ACHN (cell line): ENCODE measurements at places on chromosomes 1 and 21.

- no peak for DNase-seq
These were observed 4.7 kb downstream of the FOXO6 start for GRCh38 chr1:41365772-41366454.

GRCh38 chr1:21823980-21824702, 12.1 kb downstream of the LDLRAD2 start:
- no peak for DNase-seq

- no peak for DNase-seq
These were observed 15.5 kb upstream of the NPPB start for GRCh38 chr1:11874258-11874562.

- DNase-seq, result no peak
These were observed 376.4 kb downstream of the HHAT start for GRCh38 chr1:210705086-210705485.

- peak; percentile 73 for DNase-seq
These were observed at the start of gene ADAMTS5 for GRCh38 chr21:26967062-26967913. Gene ADAMTS5 (minus strand): TSS chr21:26967088. CDS start chr21:26966391, 697 bp downstream.

DNA sequence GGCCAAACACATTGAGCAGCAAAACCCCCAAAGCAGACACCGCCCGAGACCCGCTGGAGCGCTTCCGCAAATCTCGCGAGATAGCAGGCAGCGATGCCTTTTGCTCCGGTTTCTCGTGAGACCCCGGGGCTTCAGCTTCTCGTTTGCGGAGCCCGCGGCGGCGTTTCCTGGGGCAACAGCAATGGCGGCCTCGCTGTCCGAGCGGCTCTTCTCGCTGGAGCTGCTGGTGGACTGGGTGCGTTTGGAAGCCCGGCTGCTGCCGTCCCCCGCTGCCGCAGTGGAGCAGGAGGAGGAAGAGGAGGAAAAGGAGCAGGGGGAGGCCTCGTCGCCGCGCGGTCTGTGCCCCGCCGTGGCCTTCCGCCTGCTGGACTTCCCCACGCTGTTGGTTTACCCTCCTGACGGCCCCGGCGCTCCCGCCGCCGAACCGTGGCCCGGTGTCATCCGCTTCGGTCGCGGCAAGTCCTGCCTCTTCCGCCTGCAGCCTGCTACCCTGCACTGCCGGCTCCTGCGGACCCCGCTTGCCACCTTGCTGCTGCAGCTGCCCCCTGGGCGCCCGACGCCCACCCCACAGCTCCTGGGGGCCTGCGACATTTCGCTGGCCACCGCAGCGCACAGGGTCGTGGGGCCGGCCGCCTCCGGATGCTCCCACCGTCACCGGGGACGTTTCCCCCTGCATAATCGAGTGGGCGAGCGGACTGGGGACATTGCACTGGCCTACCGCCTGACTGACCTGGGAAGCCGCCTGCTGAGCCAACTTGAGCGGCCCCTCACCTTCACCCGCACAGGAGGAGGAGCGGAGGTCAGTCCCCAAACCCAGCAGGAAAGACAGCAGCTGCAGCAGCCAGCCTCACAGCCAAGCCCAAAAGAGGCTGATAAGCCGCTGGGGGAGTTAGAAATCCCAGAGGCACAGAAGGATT, at the start of gene MAP10:
Gene MAP10 (plus strand): TSS at position 148 of the 917 bp plus-strand sequence. CDS start 34 bp downstream, at position 182.
- peak; percentile 80 for DNase-seq

DNA sequence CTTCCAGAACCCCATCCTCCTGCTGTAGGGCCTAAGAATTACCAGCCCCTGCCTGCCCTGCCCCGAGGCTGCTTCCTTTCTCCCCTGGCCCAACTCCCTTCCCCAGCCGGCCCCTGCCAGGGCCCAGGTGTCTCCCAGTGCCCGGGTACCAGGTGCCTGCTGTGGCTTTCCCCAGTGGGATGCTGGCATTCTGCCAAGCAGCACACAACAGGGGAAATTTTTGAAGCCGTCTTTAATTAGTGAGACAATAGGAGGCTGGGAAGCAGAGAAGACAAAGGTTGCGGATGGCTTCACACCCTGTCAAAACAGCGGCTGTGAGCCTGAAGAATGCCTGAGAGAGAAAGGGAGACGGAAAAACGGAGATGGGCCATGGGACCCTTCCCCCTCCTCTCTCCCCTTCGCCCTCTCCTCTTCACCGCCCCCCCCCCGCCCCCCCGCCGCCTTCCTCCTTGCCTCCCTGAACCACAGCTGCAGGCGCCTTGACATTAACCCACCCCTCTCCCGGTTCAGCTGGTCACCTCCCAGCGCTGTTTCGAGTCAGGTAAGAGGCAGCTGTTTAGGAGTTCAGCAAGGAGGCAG, 33.6 kb downstream of the LRRN2 start:
- DNase-seq, result no peak

GRCh38 chr1:183034682-183035081, 11.5 kb downstream of the LAMC1 start:
- DNase-seq, result no peak

GRCh38 chr1:60126723-60127122, 53.2 kb upstream of the C1orf87 start:
- no peak for DNase-seq

- peak; percentile 90 for DNase-seq
These were observed at the start of gene SHISA4 for GRCh38 chr1:201888282-201889089. Gene SHISA4 (plus strand): TSS chr1:201888898. CDS start chr1:201888995, 97 bp downstream.

GRCh38 chr21:34623516-34623915, 8.6 kb upstream of the RCAN1 start:
- DNase-seq, result no peak

GRCh38 chr1:24235921-24236788, 49.1 kb upstream of the IFNLR1 start:
- no peak for DNase-seq

GRCh38 chr1:18530587-18531502, 50.1 kb downstream of the KLHDC7A start:
- DNase-seq, result peak; percentile 11

DNA sequence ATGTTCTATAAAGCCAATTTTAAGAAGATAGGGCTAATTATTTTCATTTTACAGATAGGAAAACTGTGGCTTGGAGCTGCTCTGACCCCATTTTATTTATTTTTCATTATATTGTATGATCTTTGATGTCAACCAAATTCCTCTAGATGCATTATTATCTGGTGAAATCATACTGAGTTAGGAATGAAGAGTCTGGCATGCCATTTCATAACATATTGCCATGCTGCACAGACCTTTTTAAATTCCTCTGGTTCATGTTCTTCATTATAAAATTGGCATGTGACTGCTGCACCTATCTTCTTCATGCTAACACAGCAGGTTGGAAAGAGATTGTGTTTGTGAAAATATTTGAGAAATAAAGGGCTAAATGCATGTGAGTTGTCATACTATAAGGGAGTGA, 12.7 kb downstream of the PRRX1 start:
- no peak for DNase-seq

DNA sequence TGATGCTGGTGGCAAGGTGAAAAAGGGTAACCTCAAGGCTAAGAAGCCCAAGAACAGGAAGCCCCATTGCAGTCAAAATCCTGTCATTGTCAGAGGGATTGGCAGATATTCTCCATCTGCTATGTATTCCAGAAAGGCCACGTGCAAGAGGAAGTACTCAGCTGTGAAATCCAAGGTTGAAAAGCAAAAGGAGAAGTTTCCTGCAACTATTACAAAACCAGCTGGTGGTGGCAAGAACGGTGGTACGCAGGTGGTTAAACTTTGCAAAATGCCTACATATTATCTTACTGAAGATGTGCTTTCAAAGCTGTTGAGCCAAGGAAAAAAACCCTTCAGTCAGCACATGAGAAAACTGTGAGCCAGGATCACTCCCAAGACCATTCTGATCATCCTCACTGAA, 13.7 kb upstream of the VPS45 start:
- DNase-seq, result no peak

DNA sequence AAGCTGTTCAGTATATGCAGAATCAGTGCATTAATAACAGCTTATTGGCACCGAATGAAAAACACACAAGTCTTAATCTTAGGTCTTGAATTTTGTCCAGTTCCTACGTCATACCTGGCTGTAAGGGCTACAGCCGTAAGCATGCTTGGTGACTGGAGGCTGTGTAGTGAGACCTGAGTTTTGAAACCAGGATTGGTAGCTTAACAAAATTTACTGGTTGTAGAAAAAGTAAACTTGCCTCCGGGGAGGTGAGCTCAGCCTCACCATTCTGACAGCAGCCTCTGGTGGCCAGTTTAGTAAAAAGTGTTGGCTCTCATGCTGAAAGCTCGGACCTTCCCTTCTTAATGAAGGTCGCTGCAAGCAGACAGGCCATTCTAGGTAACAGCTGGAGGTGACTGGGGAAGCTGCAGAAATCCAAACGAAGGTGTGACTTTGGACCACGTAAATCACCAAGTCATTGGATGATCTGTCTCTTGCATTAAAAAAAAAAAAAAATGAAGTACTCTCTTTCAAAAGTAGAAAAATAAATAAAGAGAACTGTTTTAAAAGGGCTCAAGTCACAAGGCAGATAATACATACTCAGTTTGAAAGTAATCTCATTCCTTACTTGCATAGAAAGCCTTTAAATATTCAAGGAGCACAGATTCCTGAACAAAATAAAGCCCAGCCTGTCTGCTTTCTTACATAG, 48.9 kb downstream of the HLCS start:
- DNase-seq, result peak; percentile 19

GRCh38 chr1:20325844-20326420, 35.3 kb downstream of the VWA5B1 start:
- DNase-seq, result no peak

DNA sequence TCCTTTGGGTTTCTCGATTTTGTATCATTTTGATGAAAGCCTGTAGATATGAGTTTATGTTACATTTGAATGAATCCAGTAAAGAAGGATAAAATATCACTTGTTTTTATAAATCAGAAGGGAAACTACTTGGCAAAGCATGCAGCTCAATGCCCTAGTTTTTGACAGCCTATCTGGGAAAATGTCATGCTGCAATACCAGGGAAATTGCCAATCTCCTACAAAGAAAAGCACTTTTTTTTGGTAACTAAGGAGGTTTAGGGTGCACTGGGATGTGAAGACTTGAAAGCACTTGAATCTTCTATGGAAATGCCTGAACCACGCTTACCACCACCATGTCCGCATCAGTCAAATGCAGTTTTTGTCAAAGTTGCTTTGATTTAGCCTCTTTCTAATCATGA, 446.9 kb upstream of the LRRC7 start:
- no peak for DNase-seq

DNA sequence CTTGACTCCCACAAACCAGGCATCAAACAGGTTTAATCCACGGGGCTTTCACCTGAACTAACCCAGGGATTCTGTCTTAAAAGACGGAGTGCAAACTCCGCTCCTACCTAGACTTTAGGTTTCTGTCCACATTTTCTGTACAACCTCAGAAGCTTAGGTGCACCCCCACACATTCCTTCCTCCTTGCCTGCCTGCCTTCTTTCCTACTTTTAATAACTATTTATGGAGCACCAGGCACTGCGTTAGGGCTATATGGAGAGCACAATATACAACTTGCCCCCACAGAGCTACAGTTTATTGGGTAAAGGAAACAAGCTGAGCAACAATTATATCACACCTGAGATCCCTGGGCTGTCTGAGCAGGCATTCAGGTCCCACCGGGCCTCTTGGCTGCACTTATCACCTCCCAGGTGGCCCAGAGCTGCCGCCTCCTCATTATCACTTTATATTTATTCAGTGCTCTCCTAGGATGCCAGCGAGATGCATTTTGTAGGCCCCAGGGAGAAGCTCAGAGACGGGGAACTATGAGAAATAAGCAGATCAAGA, 64.1 kb downstream of the DNTTIP2 start:
- no peak for DNase-seq

- no peak for DNase-seq
These were observed 40.7 kb downstream of the ZNF281 start for GRCh38 chr1:200369131-200369530.

- DNase-seq, result peak; percentile 39
These were observed 61.4 kb downstream of the SCCPDH start for GRCh38 chr1:246785494-246786111.

- peak; percentile 20 for DNase-seq
These were observed 807 bp downstream of the CEP85 start for GRCh38 chr1:26234644-26235370.

DNA sequence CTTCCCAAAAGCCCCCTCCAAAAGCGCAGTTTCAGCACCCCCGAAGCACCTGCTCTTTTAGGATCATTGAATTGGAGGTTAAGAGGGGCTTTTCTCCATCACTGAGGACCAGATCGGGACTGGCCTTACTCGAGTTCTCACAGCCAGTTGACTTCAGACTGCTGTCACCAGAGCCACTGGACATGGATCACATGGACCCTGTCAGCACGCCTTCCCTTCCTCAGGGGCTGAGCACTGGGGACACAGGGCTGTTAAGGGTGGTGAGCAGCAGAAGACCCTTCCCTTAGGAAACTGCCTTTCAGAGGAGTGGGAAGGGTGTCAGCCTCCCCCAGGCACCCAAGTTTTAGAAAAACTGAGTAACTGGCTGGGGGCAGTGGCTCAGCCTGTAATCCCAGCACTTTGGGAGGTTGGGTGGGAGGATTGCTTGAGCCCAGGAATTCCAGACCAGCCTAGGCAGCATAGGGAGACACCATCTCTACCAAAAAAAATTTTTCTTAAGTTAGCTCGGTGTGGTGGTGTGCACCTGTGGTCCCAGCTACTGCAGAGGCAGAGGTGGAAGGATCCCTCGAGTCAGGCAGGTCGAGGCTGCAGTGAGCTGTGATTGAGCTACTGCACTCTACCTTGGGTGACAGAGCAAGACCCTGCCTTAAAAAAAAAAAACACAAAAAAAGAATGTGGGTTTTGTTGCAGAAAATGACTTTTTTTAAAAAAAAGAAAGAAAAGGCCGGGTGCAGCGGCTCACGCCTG, 584 bp upstream of the FGR start:
- no peak for DNase-seq
